ENCODE measurements at places on chromosomes 1 and 21. TPM values are rescaled to one million over a fixed set of nuclear protein-coding genes. Genes with fewer than 3 reads are reported as not detected.

DNA sequence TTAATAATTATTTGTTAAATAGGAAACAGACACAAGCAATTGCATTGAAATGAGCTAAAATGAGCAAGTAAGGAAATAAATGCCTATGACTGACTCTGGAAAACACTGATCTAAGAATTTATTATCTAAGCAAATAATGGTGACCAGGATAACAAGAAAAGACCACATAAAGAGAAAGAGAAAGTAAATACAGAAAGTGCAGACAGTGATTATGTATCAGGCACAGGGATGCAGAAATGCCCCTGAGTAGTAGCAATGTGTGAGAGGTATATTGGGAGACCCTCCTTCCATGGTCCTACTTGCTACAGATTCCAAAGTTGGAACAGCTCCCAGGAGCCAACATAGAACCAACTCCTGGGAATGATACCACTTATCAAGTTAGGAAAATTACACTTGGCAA, 33.3 kb upstream of the MUTYH start:
- DNase-seq: no peak

DNA sequence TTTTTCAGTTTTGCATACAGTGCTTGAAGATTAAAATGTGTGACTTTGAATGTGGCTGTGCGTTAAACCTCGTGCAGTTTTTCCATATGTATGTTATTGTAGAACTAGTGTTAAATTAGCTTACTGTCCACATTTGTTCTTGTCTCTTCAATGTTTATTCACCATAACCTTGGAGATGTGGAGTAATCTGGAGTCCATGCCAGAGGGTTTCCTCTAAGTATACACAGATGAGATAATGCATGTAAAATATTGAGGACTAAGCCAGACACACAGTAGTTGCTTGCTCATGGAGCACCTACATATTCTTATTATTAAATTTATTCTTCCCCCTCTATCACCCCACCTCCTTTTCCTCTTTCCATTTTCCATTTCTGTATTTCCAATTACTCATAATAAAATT, 7.7 kb upstream of the GIPC2 start:
- DNase-seq: no peak

DNA sequence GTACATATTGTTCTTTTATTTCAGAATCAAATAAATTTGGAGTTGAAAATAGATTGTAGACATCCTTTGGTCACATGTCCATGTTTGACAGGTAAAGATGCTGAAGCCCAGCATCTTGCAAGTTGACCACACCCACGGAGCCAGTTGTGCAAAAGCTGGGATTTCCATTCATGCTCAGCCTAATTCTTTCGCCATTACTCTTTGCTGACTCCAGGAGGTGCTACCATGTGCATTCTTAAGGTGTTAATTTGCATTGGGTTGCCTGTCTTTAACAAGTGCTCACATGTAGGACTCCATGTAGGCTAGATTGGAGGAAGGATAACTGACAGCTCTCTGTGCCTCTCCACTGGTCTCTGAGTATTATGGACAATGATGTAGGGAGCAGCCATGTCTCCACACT, 660.7 kb downstream of the LMO4 start:
- DNase-seq: no peak

DNA sequence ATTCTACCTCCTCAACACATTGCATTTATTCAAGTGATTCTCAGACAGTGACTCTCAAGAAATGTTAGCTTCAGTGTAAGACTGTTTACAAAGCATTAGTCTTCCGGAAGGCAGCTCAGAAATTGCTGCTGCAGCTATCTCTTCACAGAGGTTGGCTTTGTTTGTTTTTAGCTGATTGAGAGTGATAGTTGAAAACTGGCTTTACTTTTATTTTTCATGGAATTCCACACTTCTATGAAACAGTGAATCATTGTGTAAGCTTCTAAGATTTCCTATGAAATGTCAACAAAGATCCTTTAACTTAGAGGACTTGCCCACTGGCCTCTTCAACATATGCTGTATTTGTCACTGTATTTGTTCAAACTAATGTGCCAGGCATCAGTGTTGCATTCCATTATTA, 121.3 kb downstream of the TNNI3K start:
- no peak for DNase-seq

- peak; percentile 78 for DNase-seq
These were observed 5.2 kb downstream of the OLIG1 start for GRCh38 chr21:33075128-33075527.

- DNase-seq: no peak
These were observed 190.6 kb upstream of the ZNHIT6 start for GRCh38 chr1:85898861-85899260.

DNA sequence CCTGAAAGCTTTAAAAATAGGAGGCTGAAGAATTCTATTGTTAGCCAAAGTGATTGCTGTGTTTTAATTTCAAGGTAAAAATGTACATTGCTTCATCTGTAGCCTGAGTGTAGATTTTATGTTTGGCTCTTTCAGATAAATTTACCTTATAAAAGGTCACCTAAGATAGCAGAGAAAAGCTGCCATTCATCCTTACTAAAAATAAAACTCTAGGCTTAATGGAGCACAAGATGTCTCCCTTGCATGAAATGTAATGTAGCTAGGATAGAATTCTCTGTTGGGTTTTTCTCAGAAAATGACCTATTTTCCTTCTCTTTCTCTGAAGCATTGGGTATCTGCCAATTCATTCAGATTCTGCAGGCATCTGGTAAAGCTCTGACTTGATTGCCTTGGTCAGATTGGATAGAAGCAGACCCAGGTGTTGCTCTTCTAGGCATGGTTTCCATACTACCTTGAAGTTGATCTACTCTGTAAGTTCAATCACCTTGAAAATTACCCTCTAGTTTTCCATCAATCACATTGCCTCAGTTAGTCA, 176.6 kb upstream of the GORAB start:
- no peak for DNase-seq

GRCh38 chr1:109650609-109651008, 5.3 kb upstream of the GSTM4 start:
- peak; percentile 0 for DNase-seq

- DNase-seq: peak; percentile 22
These were observed 935 bp downstream of the KCNK2 start for GRCh38 chr1:215083383-215083961.

GRCh38 chr1:182192215-182192614, 130.7 kb upstream of the ZNF648 start:
- no peak for DNase-seq

GRCh38 chr1:235763962-235764361, 102.7 kb downstream of the LYST start:
- DNase-seq: no peak

GRCh38 chr1:48251323-48251722, 28.8 kb downstream of the SLC5A9 start:
- DNase-seq: no peak

NPHS2 gene
- not detected for total RNA-seq

POFUT2 gene
- 25.4 TPM for total RNA-seq

CFHR1 gene
- total RNA-seq: not detected

AQP10 gene
- not detected for total RNA-seq

GJA8 gene
- total RNA-seq: not detected

LCE1A gene
- not detected for total RNA-seq

RPE65 gene
- not detected for total RNA-seq

SH2D1B gene
- not detected for total RNA-seq

KLF18 gene
- 0.03 TPM for total RNA-seq

All from H7 (cell line).